ENCODE measurements at places on chromosomes 5 and 9.

DNA sequence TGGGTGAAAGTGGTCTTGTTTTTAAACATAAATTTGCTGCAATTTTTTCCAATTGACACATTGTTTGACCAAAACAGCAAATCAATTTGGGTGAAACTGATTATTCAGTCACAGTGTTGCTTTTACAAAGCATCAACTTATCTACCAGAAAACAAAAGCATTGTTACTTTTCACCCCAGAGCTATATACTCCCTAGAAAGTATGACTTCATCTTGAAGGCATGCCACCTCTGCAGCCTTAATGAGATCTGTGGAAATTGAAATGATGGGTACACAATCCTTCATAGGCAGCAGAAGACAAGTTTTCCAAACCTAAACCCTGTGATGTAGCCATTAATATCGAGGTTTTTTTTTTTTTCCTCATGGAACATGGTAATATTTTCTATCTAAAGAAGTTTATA is 615.9 kb downstream of the CHSY3 start:
- DNase-seq, result no peak

DNA sequence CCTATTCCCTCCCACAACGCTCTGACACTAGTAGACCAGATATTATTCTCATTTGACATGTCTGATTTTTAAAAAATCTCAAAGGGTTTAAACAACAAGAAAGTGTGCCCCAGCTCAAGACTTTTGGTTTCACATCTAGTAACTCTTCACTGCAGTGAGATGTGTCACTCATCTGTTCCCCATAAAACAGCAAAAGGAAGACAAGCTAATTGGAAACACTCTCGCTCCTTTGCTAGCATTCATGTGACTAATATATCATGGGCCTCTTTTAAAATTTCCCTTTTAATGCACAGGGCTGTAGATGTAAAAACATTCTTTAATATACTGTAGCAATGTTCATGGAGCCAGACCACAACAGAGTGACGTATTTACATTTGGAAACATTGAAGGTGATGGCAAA is 372.6 kb downstream of the ZNF608 start:
- no peak for DNase-seq

DNA sequence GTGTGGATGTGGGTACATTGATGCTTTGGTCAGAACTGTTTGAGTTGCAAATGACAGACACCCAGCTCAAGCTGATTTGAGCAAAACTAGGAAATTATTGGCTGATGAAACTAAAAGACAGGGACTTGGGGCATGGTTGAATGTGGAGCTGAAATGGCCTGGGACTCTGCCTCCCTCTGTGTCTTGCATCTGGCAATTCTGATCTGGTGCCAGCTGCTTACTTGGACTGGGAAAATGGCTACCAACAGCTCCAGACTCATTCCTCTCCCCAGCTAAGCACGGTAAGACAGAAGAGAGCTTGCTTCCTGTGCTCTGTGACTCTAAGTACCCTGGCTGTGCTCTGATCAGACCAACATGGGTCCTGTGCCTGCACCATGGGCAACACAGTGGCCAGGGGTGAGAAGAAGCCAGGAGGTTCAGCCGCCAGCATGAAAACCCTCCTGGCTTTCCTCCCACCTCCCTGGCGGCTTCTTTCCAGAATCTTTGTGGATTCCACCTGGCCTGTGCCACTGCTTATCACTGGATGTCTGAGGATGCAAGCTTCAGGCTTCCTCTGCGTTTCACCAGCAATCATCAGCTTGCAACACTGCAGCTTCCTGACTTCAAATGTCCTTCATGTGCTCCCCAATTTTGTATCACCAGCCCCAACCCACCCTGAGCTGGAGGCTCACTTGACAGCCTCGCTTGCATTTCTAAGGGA is 44.1 kb downstream of the C5orf15 start:
- DNase-seq, result no peak

DNA sequence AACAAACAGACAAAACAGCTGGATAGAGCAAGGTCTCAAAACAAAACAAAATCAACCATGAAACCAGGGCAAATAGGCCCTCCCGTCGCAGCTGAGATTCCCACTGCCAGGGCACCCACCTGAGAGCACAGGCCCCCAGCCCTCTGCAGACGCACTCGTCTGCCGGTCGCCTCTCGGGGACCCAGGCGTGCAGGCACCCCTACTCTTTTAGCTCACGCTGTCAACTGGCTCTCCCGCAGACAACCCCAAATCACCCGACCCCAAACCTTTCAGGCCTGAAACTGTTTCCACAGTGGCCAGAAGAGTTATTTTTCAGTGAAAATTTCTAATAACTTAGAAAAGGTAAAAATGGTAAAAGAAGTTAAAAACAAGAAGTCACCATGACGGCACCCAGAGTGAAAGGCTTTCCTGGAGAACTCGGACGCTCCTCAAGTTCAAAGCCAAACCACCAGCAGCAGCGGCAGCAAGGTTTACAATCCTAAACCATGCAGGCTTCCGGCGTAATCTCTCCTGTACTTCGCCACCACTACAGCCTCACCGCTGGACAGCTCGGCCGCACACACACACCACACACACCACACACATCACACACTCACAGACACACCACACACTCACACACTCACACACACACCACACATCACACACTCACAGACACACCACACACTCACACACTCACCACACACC is 1.9 kb upstream of the UBE2QL1 start:
- DNase-seq, result no peak

DNA sequence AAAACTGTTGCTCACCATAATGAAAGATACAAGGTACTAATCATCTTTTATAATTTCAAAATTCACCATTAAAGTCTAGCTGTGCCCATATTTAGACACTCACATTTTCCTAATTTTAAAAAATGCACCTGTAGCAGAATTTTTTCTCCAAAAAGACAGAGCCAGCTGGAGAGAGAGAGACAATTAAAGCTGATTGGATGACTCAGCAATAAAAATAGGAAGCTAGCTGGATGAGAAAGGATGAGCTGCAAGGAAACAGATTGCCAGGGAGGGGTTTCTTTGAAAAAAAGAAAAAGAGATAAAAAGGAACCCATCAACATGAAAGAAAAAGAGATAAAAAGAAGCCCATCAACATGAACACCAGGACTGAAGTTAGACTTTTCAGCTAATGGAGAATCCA is 73.8 kb downstream of the HCN1 start:
- no peak for DNase-seq

GRCh38 chr9:3525836-3526164 is at the start of gene RFX3:
RFX3 (minus strand) TSS chr9:3526001; CDS start chr9:3395588, 130,413 bp downstream.
- DNase-seq, result peak; percentile 85

DNA sequence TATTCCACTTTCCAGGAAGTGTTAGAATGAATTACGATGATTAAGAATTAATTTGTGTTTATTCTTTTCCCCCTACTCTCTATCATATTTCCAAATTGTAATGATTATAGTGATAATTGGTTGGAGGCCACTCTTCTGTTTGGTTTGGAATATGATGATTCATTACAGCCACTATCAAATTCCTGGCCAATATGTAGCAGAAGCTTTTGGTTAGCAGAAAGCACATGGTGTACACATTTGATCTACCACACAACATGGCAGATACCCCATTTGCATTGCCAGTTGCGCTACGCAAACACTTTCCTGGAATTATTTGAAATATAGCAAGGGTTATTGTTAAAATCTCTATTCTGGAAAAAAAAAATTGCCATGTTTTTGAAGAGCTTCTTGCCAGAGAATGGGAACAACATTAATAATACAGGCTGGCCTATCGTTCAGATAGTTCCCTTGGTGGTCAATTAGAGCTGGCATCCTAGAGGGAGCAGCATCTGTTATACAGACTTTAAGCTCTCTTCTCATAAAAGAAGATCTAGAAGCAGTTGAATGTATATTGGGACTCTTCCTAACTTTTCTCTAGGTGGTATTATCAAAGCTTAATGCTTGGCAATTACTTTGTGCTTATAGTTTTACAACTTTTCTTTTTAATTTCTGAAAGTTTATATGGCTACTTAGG is 455.0 kb upstream of the ACTBL2 start:
- DNase-seq, result no peak

- no peak for DNase-seq
Observed at GRCh38 chr9:109906766-109907382, 126.9 kb downstream of the PALM2AKAP2 start.

- no peak for DNase-seq
Observed at GRCh38 chr9:133107961-133108793, 12.9 kb downstream of the RALGDS start.

DNA sequence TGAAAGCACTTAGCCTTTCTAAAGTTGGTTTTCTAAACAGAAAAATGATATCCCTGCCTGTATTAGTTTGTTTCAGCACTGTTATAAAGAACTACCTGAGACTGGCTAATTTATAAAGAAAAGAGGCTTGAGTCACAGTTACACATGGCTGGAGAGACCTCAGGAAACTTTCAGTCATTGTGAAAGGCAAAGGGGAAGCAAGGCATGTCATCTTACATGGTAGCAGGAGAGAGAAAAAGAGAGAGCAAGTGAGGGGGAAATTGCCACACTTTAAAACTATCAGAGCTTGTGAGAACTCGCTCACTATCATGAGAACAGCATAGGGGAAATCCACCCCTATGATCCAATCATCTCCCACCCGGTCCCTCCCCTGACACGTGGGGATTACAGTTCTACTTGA is 64.9 kb downstream of the FAM170A start:
- DNase-seq, result no peak

- DNase-seq, result no peak
Observed at GRCh38 chr9:16414451-16414850, 456.0 kb downstream of the BNC2 start.

- DNase-seq, result no peak
Observed at GRCh38 chr9:98428454-98428853, 173.0 kb upstream of the TBC1D2 start.

GRCh38 chr9:86075132-86076109 is 23.9 kb downstream of the GOLM1 start:
- no peak for DNase-seq

- DNase-seq, result no peak
Observed at GRCh38 chr9:91427873-91428272, 4.2 kb upstream of the NFIL3 start.

DNA sequence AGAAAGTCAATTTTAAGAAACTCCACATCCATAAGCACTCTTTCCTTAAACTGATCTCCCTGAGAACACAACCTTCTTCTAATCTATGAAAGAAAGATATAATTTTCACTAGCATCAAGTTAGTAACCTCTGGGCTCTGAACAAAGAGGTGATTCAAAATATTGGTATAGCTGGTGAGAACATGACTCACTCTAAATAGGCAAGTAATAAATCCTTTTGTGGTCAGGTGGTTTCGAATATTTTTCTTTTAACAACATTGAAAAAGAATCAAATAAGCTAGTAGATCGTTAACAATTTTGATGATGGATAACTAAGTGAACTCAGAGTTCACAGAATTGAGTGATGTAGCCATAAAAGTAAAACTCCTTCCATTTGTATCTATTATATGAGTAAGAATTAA is 150.6 kb upstream of the IQGAP2 start:
- DNase-seq, result no peak

DNA sequence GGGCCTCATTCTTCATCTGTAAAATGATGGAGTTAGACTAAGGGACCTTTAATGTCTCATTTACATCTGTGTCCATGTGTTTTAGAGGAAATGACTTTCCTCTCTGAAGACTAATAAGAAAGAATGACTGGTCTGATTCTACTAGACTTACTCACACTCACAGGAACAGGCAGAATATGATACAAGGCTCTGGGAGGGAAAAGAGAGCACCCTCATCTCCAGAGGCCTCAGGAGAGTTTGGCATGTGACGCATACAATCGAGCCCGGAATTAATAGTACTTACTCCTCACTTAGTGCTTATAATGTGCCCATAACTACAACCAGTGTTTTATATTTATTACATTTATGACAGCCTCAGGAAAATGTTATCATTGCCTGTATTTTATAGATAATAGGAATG is 608.7 kb downstream of the KCTD16 start:
- no peak for DNase-seq

- no peak for DNase-seq
Observed at GRCh38 chr5:143752165-143752850, 59.7 kb upstream of the HMHB1 start.

- DNase-seq, result no peak
Observed at GRCh38 chr9:131194762-131195161, 69.4 kb downstream of the NUP214 start.

DNA sequence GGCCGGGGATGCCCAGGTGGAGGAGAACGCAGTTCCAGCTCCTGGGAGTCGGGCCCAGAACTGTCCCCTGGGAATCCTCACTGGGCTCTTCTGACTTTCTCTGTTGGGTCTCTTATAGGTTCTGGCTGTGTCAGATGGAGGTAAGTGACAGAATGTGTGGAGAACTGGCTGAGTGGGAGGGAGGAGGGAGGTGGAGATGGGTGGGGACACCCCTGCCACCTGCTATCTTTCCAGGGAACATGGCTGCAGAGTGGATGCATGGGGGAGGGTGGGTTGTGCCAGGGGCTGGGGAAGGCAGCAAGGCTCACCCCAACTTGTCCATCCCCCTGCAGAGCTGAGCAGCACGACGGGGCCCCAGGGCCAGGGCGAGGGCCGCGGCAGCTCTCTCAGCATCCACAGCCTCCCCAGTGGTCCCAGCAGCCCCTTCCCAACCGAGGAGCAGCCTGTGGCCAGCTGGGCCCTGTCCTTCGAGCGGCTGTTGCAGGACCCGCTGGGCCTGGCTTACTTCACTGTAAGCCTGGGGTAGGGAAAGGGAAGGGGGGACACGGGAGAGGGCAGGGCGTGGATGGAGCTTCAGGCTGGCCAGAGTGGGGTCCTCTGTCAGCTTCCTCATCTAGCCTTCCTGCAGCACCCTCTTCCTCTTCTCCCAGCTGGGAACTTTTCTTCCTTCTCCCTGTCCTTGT is 8.3 kb downstream of the RGS14 start:
- no peak for DNase-seq

DNA sequence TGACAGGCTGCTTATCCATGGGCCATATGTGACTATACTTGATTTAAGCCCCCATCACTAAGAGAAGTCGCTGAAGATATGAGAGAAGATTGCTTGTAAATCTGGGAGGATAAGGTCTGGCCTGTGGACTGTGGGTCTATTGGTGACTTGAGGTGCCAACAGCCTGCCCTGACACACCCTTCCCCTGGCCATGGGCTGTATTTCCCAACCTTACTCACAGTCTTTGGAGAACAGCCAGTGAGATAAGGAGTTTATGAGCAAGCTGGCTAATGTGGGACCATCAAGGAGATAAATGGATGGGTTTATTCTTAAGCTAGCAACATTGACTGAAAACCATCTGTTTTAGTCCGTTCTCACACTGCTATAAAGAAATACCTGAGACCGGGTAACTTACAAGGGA is 231.3 kb downstream of the ZSWIM6 start:
- no peak for DNase-seq

- no peak for DNase-seq
Observed at GRCh38 chr9:133914442-133915342, 77.4 kb downstream of the VAV2 start.

- no peak for DNase-seq
Observed at GRCh38 chr5:121174351-121174750, 677.3 kb upstream of the FTMT start.
